Cortex of kidney (tissue), 1 donor: ENCODE measurements at places on chromosomes 1 and 21.

GRCh38 chr1:1563688-1564087, 11.0 kb downstream of the SSU72 start:
- DNase-seq, result no peak

DNA sequence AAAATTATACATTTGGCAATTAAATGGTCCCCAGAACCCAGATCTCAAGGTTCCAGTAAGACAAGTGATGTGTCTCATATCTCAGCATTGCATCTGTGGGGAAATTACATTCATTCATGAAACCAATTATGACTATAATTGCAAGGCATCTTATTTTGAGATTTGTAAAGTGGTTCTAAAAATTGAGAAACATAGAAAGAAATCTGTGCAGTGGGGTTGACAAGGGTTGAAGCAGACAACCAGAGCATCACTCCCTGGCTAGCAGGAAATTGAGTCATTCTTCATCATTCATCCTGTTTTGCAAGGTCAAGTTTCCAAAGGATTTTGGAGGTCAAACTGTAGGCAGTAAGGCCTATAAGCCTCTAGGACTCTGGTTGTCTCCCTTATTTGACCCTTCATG, 25.1 kb upstream of the MROH9 start:
- DNase-seq, result no peak

GRCh38 chr1:230210981-230211336, 143.9 kb downstream of the GALNT2 start:
- DNase-seq, result no peak

DNA sequence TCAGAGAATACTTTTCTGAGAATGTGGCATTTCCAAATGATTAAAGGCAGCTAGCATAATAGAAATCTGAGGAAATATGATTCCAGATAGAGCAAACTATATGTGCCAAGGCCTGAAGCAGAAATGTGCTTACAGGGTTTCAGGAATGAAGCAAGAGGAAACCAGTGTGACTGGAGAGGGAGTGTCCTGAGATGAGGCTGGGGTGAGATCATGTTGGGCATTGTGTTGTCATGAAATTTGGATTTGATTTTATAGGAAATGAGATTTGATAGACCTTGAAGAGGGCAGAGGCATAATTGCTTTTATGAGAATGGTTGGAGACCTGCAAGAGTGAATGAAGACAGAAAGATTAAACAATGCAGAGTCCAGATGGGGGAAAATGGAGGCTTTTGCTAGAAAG, 338.1 kb upstream of the SNX7 start:
- no peak for DNase-seq

- no peak for DNase-seq
Observed at GRCh38 chr1:168509210-168509609, 34.6 kb downstream of the XCL2 start.

DNA sequence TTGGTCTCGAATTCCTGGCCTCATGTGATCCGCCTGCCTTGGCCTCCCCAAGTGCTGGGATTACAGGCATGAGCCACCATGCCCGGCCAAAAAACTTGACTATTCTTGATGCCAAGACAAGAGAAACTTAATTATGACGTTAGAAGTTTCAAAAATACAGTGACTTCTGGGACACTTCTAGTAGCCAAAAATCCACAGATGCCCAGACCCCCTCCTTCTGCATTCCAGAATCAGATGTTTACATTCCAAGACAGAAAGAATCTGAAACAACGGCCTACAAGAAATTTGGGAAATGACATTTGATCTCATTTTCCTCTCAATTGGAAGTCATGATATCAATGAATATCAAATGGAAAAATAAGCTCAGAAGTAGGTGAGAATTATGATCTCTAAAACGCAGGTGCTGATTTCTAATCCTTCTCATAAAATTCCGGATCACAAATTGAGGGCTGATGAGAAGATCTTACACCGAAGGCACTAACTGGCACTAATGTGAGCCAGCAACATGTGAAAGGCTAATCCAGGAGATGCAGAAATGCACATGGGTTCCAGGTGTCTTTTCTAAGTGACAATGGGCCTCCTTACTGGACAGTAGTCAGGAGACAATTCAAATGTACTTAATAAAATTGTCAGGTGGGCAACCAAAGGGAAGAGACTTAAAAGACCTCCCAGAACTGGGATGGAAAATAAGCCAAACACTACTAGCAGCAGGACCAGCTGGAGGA, 5.5 kb downstream of the RAB29 start:
- no peak for DNase-seq

GRCh38 chr1:68047659-68048026, 2.8 kb downstream of the DIRAS3 start:
- DNase-seq, result no peak

GRCh38 chr1:35215346-35215745, 22.4 kb upstream of the SFPQ start:
- no peak for DNase-seq

GRCh38 chr1:44705938-44706337, 25.0 kb downstream of the RNU5D-1 start:
- DNase-seq, result no peak

DNA sequence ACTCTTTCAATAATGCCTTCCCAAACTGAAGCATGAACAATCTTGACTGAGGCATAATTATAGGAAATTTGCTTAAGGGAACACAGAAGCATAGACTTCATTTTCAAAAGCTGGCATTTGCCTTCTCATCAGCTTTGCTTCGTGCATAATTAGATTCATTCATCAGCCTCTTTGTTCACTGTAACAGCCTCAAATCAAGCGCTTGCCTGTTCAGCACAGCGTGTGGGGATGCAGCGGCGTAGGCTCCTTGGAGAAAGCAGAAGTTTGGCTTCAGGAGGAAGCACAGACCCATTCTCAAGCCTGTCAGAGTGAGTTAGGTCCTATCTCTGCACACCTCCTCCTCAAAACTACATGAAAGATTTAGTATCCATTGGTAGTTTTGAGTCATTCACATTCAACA, 246.4 kb upstream of the MAP1LC3C start:
- no peak for DNase-seq

DNA sequence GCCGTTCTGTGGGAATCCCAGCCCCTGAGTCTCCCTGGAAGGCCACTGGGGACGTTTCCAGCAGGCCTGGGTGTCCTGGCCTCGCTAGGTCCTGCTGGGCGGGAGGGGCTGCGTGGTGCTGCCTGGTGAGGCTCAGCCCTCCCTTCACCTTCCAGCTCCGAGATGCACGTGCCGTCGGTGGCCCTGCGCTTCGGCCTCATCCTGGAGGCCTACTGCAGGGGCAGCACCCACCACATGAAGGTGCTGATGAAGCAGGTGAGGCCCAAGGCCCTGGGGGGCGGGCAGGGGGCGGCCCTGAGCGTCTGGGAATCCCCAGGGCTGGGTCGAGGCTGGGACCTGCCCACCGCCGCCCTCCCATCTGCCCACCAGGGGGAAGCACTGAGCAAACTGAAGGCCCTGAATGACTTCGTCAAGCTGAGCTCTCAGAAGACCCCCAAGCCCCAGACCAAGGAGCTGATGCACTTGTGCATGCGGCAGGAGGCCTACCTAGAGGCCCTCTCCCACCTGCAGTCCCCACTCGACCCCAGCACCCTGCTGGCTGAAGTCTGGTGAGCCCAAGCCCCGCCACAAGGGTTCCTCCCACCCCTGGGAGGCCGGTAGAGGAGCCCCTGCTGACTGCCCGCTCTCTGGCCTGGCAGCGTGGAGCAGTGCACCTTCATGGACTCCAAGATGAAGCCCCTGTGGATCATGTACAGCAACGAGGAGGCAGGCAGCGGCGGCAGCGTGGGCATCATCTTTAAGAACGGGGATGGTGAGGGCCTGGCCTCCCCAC, 70.3 kb downstream of the PIK3CD start:
- DNase-seq, result no peak

DNA sequence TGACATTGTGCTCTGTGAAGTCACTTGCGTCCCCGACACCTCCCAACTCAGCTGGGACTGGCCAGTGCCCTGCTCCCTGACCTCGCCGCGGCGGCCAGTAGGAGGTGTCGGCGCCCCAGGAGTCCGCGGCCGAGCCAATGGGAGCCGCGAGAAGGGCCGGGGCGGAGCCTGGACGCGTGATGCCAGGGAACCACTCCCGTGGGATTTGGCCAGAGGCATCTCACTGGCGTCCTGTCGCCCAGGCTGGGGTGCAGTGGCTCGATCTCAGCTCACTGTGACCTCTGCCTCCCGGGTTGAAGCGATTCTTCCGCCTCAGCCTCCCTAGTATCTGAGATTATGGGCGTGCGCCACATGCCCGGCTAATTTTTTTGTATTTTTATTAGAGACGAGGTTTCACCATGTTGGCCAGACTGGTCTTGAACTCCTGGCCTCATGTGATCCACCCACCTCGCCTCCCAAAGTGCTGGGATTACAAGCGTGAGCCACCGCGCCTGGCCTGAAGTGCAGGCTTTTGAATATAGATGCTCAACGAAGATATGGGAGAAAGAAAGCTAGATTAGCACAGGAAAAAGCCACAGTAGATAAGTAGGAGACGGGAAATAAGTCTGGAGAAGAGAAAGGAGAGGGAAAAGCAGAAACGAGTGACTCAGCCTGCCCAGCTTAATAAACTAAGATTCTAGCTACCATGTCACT, 38.0 kb downstream of the ZBTB8OS start:
- DNase-seq, result no peak

GRCh38 chr1:3115275-3116149, 46.5 kb downstream of the PRDM16 start:
- DNase-seq, result no peak

GRCh38 chr21:44489962-44490361, 34.7 kb downstream of the LRRC3 start:
- no peak for DNase-seq

- DNase-seq, result no peak
Observed at GRCh38 chr1:162389971-162390370, 8.4 kb downstream of the C1orf226 start.

DNA sequence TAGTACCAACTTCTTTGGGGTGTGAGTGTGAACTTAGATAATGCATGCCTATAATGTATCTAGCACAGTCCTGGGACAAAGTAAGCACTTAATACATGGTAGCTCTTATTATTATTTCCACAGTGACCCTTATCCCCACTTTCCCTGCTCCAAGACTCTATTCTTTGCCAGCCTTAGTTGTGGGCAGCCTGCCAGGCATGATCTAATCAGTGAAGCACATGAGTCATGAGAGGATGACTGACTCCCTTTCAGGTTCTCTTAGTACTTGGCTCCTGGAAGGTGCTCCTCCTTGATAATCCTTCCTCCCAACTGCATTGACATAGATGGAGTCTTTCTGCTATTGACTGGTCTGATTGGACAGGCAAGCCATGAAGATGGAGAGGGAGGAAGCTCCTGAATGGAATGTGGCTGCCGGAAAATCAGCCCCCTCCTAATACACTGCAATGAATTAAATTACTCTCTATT, 17.4 kb upstream of the GNG12 start:
- no peak for DNase-seq

DNA sequence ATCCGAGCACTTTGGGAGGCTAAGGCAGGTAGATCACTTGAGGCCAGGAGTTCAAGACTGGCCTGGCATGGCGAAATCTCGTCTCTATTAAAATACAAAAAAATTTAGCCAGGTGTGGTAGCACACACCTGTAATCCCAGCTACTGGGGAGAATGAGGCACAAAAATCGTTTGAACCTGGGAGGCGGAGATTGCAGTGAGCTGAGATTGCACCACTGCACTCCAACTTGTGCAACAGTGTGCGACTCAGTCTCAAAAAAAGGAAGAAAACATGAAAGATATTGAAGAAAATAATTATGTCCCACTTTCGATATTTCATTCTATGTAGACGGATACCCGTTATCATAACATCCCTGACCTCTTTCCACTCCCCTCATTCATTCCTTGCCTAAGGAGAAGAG, 19.2 kb downstream of the TUT4 start:
- no peak for DNase-seq

GRCh38 chr1:216223486-216223885, 199.8 kb downstream of the USH2A start:
- DNase-seq, result no peak

DNA sequence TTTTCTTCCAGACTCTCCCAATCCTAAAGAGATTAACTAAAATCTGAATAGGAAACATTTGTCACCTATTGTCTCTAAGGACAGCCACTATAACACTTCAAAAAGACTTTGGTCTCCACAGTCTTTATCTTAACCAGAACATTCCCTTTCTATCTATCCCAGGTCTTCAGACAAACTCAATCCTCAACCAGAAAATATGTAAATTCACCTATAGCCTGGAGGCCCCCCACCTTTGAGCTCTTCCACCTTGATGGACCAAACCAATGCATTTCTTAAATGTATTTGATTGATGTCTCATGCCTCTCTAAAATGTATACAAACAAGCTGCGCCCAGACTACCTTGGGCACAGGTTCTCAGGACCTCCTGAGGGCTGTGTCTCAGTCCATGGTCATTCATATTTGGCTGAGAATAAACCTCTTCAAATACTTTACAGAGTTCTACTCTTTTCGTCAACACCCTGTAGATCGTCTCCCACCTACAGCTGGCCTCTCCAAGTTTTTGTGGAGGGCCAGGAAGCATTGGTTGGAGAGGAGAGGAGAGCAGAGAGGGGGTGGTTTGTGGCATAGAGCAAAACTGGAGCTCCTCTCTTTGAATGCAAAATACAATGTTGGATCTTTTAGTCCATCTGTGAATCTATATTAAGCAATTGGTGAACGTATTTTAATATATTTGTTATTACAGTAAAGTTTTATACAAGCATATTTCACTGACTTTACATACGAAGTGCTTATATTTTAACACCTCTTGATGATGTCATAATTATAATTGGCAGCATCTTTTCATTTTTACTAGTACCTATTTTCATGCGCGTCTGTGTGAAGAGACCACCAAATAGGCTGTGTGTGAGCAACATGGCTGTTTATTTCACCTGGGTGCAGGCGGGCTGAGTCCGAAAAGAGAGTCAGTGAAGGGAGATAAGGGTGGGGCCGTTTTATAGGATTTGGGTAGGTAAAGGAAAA, 230.7 kb upstream of the DUSP10 start:
- DNase-seq, result no peak

DNA sequence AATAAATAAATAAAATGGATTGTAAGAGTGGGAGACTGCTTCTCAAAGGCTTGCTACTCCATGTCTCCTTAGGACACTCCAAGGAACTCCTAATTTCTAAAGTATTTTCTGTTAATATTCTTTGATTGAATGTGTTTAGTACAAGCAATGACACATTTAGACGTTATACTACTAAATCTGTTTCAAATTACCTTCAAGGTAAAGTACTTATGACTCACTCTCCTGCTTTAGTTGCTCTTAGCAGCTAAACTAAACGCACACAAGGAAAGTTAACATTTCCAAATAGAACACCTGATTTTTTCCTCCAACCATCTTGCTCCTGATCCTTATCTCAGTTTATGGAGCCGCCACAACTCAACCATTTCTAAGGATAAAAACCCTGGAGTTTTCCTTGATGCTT, 969.8 kb upstream of the ADGRL4 start:
- no peak for DNase-seq

DNA sequence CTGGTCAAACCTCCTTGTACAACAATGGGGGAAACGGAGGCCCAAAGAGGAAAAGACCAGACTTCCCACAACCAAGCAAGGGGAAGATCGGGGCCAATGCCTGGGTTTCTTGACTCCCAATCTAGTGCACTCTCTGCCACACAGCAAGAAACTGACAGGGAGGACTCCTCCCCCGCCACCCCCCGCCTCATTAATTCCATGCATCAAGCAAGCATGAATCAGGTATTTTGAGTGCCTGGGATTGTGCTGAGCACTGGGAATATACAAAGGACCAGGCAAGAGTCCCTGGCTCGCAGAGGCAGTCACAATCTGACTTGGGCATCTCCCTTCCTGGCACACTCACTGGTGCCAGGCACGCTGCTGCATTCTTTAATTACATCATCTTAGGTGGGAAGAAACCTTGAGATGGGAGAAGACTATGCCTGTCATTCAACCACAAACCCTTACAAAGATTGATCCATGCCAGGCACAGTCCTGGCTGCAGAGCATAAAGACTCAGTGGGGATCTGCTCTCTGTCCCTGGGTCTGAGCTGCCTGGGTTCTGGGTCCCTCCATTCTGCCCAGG, 4.4 kb upstream of the KCNC4 start:
- DNase-seq, result no peak
